Fibroblast of skin of left biceps (primary cell): ENCODE measurements at places on chromosomes 6 and 20.
A peak's percentile ranks its signal among the peaks of the same experiment; 100 is the strongest.

DNA sequence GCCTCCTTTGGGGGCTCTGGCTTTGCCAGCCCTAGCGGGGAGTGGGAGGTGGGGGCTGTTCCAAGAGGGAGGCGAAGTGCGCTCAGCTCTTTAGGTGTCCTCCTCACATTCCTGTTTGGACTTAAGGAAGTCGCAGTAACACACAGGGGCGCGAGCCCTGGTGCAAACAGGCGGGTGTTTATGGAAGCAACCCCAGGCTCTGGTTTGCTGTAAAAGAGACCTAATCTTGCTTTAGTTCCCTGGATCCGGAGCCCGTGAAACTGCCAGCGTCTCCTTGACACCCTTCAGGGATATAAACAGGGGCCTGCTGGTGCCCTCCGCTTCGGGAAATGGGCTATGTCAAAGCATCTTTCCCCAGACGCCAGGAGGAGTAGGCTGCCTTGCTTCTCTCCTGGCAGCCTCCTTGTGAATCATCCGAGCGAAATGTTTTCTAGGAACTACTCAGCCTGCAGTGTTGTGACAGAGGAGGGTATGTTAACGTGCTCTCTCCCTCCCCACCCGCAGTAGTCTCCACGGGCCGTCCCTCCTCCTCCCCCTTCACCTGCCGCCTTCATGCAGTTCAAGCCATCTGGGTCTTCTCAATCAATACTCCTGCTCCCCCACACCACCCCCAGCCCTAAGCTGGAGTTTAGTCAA lies 168.0 kb upstream of the LRFN2 start:
- peak; percentile 31 for DNase-seq

- no peak for DNase-seq
These were observed 78.2 kb upstream of the PTPRK start for GRCh38 chr6:128598571-128598970.

GRCh38 chr6:48990739-48991138 lies 472.3 kb downstream of the MMUT start:
- DNase-seq, result no peak

DNA sequence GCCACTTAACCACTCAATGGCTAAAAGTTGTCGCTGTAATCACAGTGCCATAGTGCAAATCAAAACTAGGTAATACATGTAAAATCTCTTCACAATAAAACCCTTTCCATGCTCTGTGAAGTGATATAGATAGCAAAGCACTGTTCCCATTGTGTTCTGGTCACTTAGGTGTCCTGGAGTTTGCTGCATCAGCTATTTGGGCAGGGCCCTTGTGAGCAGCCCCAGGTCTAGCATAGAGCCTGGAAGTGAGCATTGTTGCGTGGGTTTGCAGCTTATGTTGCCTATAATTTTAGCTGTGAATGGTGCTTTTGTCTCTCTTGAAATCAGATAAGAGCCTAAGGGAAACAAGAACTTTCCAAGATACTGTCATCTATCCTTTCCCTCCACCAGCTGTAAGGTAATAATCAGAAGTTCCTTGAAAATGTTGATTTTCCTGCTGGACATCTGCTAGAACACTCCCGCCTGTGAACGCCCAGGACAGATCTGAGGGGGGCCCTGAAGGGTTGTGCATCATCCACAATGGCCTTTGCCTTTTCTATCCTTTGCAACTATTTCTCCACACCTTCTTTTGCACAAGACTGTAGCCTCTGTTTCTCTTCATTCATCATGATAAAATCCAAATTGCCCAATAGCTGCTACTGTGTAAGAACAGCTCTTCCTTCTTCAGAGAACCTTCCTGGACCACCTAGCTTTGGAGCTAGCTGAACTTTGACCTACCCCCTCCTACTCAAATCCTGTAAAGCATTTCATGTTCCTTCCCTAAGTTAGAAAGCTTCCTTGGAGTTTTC lies 57.0 kb downstream of the TNFAIP3 start:
- no peak for DNase-seq

DNA sequence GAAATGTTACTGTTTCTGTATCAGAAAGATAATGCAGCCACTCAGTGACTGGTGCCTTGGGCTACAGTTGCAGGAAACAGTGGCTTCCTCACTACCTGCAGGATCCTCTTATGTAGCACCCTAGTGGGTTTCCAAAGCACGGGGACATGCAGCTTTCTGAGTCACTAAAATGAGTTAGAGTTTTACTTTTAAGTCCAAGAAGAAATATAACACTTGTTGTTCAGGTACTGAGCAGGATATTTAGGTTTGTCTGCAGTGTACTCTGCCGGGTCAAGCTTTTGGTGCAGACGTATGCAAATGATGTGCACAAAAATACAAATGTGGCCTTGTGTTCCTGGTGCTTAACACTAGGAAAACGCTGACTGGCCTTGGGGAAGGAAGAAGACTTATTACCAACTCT lies 22.0 kb downstream of the ACSS1 start:
- DNase-seq, result no peak

DNA sequence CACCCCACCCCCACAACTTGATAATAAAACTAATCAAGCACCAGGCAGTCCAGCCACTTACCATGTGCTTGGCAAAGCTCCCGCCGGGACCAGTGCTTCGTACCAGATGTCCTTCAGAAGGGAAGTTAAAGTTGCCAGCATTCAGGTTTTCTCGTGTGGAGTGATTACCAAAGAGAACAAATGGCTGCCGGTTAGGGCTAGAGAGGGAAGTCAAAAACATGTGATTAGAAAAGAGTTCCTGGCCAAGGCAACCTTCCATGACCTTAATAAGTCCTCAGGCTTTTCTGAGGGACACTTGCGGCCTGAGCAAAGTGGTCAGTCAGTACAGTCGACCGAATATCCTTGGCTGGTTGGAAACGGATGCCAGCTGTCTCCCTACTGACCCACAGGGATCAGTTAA lies 67.0 kb downstream of the DNAAF9 start:
- DNase-seq, result no peak

GRCh38 chr6:132504757-132505156 lies 8.2 kb downstream of the STX7 start:
- DNase-seq, result no peak
